Suppressor macrophage treated with lipopolysaccharide for 1 hour (primary cell): ENCODE measurements at places on chromosomes 3 and 15.

DNA sequence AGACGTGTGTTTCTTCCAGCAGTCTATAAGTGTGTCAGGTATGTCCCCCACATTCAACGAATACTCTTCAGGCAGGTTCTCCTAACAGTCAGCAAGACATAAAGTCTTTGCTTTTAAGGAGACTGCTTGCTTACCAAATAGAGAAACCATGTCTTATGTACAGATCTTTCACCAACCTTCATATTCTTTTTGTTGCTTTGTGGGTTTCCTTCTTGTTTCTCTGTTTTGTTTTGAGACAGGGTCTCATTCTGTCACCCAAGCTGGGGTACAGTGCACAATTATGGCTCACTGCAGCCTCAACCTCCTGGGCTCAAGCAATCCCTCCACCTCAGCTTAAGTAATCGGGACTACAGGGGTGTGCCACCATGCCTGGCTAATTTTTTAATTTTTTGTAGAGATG lies 14.3 kb downstream of the DYNC1LI1 start:
- DNase-seq: no peak

- no peak for DNase-seq
These were observed 33.1 kb upstream of the CCDC50 start for GRCh38 chr3:191296041-191296541.

GRCh38 chr15:69504352-69505040 lies 51.9 kb downstream of the RPLP1 start:
- DNase-seq: peak; percentile 28

DNA sequence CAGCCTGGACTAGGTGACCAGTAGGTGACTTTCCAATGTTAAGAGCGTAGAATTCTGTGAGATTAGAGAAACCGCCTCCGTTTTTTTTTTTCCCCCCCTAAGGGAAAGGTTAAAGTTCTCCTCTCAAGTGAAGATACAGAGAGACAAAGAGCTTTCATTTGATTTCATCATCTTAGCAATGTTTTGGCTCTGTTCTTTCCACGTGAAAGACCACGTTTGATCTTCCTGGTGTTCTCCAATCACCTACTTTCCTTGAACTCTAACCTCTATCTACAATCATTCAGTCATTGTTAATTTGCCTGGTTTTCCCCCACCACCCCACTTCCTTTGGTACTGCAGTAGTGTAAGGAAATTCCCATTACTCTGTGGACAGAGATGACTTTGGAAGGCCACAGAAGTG lies 36.9 kb upstream of the CLRN1 start:
- DNase-seq: peak; percentile 35

DNA sequence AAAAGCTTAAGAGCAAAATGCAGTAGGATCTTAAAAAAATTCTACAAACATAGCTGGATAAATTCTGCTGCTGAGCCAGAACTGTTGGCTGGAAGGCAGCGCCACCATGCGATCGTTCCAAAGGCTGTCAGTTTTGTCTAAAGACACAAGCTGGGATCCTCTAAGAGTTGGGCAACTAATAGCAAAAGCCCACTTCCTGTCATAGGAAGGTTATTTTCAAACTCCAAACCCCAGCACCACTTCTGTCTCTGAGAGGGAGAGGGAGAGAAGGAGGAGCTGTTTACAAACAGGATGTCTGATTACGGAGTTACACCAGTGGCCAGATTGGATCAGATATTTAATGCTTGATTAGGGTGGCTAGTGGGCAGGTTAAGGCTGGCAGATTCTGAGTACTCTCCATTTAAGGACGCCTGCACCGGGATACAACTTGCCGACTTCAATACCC lies 44.0 kb downstream of the EIF4E3 start:
- DNase-seq: peak; percentile 84

DNA sequence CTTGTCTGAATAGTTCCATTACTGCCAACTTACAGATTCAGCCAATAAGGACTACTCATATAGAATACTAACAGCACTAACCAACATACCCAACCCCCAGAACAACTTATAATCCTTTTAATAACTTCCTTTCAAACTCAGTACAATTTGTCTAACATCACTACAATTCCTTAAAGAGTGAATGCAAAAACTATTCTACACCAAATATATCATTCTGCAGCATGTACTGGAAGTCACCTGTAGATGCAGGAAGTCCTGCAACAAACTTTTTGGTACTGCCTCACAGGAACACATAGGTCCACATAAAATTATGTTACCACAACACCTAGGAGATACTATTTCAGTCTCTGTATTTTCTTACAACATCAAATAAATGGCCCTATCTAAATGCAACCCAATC lies 2.1 kb downstream of the CCNL1 start:
- no peak for DNase-seq

DNA sequence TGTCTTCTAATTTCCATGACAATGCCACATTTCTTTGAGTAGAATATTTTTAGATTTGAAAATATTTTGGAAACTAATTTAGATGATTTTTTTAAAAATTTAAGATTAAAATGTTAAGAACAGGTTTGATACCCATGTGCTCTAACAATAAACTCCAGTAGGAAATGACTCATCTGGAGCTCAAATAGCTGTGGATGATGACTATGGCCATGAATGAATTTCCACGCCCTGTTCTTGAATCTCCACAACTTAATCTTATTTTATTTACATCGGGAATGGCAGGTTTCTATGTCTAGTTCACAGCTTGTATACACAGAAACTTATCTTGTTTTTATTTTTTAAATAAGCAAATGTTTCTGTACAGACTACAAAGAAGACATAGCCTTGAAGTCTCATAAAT lies 726.8 kb downstream of the NAALADL2 start:
- no peak for DNase-seq

DNA sequence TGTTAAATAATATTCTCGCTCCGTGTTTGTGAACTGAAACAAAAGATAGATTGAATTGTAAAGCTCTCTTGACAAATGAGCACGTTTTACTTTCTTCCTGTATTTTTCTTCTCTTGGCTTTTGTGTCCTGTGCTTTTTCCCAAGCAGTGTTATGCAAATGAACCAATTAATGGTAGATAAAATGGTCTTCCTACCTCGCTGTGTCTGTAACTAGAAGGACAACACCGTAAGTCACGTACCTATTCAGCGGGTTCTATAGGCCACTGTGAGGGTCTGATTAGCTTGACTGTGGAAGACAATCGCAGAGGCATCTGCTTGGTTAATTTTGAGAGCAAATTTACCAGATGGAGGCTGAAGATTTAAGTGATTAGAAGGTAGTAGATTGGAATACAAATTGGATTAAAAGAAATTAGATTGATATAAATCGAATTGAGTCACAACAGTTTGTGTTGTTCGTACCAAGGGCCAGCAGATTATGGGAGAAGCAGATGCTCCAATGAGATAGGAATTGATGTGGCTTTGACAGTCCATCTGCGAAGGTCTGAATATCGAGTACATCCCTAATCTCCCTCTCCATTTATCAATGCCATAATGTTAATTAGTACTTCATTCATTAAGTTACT lies 40.2 kb downstream of the ROBO2 start:
- DNase-seq: no peak

DNA sequence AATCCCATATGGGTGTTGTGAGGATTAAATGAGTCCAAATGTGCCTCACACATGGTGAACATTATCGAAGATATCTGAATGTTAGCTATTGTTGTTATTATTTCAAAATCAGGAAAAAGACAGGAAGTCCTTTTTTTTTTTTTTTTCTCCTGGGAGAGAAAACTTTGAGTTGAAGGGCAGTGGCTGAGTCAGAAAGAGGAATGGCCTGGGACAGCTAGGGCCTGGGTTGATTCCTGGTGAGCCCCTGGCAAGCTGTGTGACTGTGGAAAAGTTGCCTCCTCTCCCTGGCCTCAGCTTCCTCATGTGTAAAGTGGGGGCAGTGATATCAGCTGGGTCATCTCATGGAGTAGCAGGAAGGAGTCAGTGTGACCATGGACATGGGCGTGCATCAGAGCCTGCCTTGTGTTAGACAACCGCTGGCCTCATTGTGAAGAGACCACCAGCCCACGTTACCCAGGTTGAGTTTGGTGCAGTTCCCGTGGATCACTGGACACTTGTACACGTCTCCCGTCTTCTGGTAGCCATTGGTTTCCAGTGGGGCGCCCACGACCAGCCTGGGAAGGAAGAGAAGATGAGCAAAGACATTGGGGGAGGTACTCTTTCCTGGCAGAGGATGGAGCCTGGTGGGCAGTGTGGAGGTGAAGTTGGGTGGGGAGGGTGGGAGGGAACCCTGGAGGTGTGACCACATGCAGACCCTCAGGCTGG lies 63.1 kb downstream of the ITGA11 start:
- peak; percentile 37 for DNase-seq

DNA sequence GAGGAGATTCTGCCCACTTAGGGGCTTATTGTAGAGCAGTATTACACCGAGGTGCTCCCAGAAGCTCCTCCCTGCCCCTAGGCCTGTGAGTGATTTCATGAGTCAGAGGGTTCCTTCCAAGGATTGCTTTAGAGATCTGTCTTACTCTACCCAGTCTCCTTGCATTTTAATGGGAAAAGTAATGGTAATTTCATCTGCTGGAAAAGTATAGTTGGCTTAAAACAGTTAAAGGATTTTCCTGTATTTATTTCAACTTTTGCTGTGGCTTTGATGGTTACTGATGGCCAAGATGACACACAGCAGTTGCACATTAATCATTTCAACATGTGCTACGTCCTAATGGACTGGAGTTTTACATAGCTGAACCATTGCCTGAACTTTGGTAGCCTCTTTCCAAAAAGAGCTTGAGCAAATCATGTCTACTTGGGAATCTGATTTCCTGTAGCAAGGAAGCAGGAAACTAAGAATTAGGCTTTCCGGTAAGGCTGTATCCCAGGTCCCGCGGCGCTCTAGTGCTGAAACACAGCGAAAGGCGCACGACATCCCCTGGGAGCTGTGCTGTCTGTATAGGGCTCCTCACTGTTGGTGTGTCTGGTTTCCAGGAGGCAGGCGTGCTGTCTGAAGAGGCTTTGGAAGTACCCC lies 9.2 kb upstream of the PGPEP1L start:
- peak; percentile 23 for DNase-seq

- peak; percentile 71 for DNase-seq
These were observed 39.4 kb downstream of the FOXL2 start for GRCh38 chr3:138907539-138907938.

DNA sequence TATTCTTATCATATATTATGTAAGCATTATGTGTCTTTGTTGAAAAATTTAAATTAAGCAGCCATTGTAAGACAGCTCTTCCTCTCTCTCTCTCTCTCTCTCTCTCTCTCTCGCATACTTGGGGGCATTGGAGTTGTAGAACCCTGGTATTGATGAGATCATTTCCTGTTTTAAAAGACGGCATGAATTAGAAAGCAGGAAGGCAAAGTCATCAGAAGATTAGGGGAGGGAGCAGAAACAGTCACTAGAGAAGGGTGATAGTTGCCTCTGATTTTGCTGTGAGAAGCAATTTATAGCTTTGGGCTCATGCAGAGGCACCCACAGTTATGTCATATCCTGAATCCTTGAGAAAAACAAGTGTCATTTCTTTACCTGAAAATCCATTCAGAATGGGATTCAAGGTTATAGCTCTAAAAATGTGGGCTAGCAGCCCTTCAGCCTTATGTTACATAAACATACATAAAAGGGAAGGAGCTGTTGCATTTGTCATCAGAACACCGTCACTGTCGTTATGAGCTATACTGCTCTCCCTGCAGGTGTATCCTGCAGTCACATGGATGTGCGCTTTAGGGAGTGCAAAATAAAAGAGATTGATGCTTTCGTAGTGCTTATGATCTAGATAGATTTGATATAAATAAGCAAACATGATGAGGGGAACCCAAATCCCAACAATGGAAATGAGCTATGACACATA lies 213.8 kb downstream of the NR1D2 start:
- no peak for DNase-seq

- DNase-seq: peak; percentile 87
These were observed 623.5 kb upstream of the TBL1XR1 start for GRCh38 chr3:177820683-177821316.

- no peak for DNase-seq
These were observed 1433.9 kb upstream of the CADM2 start for GRCh38 chr3:83524901-83525300.

DNA sequence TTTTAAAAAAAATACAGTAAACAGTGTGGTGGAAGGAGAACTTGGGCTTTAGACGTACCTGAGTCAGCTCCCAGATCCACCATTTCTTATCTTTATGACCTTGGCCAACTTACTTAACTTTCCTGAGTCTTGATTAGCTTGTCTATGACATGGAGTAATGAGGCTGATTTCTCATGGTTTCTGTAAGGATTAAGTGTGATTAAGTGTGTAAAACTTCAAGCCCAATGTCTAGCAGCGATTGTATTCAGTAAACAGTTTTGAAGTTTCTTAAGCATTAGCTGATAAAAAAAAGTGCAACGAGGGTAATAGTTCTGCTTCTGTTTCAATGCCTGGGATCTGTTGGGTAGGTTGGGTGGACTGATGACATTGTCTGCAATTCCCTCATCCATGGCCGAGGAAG lies 10.8 kb downstream of the TRPM1 start:
- DNase-seq: no peak

DNA sequence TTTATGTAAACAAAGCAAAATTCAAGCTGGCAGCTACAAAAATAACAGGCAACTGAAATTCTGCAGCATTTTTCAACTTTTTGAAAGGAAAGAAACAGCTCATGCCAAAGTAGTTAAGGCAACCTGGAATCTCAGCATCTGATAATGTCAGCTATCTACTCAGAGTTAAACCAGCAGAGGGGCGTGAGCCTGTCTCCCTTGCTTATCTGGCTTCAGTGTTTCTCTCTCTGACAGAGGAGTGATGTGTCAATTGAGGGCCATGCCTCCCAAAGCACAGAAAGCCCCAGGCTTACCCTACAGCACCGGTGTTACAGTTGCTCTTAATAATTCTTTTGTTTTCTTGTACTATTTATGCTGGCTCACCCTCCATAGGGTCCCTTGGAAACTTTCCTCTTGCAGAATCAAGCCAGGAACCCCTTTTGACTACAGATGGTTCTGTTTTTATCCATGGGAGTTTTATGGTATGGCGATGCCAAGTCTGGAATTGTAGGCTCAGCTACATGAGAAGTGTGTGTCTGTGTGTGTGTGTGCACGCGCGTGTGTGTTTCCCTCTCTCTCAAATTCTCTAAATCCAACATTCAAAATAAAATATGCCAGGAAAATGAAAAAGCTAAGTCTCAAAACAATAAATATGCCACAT lies 7.3 kb downstream of the TMEM212 start:
- DNase-seq: no peak

DNA sequence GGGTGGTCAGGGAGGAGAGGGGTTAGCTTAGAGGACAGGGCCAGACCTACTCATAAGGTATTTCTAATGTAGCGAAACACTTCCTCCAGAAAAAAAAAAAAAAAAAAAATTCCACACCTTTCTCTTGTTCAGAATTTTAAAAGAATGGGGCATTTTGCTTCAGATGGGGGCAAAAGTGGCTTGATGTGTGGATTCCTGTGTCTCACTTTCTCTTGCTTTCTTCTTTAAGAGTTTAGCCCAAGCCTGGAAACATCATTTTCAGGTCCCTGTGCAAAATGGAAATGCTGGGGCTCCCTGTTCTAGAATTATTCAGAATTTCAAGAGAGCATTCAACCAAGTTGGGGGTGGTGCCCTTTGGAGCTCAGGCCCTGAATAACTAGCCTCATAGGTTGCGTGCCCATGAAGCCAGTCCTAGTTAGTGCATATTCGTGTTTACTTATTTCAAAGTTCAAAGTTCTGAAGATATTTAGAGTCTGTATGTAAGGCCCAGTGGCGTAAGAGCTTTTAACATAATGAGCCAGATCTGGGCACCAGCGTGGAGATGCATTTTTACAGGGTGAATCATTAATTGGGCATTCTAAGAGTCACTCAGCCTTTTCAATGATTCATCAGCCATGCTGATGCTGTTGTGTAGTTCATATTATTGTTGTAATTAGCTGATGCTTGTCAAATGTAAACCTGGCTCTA lies 104.5 kb downstream of the RPLP1 start:
- peak; percentile 27 for DNase-seq

- DNase-seq: no peak
These were observed 558 bp upstream of the NCEH1 start for GRCh38 chr3:172711454-172711795.
